ENCODE measurements at places on chromosomes 12 and 14. TPM values are rescaled to one million over a fixed set of nuclear protein-coding genes. Genes with fewer than 3 reads are reported as not detected.

DNA sequence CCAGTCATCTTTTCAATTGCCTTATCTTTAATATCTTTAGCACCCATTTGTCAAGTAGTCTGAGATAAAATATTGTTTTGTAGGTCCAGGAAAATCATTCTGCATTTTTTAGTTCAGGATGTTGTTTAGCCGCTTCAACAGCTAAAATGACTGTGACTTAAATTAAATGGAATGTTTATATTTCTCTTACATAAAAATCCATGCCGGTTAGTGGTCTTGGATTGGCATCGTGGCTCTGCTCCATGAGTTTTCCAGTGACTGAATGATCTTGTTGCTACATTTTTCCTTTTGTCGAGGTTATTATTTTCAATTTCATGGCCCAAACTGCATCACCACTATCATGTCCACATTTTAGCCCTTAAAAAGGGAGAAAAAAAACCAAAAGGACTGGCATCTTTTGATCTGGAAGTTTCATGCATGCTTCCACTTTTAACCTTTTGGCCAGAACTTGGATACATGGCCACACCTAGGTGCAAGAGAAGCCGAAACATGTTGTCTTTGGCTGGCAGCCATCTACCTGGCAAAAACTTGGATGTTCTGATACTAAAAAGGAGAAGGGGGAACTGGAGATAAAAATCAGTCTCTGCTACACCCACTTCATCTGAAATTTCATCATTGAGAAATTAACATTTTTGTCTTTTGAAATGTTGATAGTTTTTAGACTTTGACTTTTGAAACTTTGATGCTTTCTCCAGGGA, 142.4 kb downstream of the OTOGL start:
- no peak for DNase-seq

DNA sequence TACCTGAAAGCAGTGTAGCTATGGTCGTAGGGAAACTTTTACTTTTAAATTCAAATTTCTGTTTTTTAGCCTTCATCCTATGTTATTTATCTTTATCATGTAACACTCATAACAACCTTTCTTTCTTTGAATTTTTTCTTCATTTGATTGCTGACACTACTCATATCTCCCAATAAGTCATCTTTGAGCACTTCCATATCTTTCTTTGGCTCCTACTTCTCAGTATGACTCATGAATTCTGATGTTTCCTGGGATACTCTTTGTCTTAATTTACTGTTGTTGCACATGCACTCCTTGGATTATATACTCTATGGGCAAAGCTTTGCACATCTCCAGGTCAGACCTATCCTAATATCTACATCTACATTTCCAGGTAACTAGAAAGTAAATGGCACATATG, 18.1 kb upstream of the IAPP start:
- no peak for DNase-seq

GRCh38 chr12:14279845-14280244, 85.6 kb upstream of the ATF7IP start:
- no peak for DNase-seq

RAD9B gene
- not detected for total RNA-seq

PKP2 gene
- total RNA-seq = 18.2 TPM

All from H7 (cell line).